Activated CD4-positive, alpha-beta T cell treated with anti-CD3 and anti-CD28 coated beads for 24 hours (primary cell): ENCODE measurements at places on chromosomes 12 and 14.

DNA sequence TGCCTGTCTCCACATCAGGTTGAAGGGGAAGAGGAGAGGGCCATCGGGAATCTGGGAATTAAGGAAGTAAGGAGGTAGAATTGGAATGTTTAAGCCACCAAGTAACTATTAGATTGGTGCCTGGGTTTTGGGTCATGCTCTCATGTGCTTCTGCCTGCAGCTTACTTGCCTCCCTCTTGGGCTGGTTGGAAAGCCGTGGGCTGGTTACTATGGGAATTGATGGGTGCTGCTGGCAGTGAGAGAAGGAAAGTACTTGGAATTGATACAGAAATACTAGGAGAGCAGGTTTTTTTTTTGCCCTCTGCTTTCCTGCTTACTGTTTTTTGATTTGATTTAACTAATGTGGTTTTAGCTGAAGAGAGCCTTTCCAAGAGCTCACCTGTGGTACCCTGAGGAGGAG is 493.5 kb upstream of the RGS6 start:
- DNase-seq = no peak

GRCh38 chr12:91967590-91967989 is 178.1 kb downstream of the BTG1 start:
- no peak for DNase-seq

DNA sequence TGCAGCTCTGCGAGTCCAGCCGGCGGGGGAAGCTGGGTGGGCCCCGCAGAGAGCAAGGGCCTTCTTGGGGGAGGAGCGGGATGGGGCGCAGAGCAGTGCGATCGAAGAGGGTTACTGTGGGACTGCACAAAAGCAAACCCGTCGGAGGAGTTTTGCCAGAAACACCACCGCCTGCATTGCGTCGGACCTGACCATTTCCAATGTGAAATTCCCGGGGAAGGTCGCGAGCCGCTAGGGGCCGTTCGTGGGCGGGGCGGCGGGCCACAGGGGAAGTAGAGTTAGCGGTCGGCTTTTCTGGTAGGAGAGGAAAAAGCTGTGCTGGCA is 333 bp upstream of the KCNA1 start:
- DNase-seq = peak; percentile 0

- DNase-seq = no peak
These were observed 403 bp downstream of the ATN1 start for GRCh38 chr12:6928022-6928702.

DNA sequence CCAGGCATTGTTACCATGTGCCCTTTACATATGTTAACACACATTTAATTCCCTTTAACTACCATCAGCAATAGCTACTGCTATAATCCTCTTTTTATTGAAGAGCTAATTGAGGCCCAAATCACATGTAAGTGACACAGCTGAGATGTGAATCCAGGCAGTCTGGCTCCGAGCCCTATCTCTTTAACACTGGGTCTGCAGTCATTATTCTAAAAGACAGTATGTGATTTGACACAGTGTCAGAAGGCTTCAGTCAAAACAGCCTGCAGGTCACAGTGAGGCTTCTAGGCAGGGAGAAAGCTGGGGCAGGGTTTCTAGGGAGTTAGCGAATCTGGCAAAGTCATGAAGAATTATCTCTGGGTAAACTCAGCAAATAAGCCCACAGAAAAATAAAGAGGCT is 148.2 kb downstream of the KIF21A start:
- DNase-seq = no peak

- no peak for DNase-seq
These were observed 61.8 kb downstream of the GLT1D1 start for GRCh38 chr12:128914908-128915563.
